Stimulated activated CD4-positive, alpha-beta T cell treated with anti-CD3 and anti-CD28 coated beads, TNF-alpha, amount 100 ng/mL, for 24 hours (primary cell): ENCODE measurements at places on chromosomes 7 and 10.

- no peak for DNase-seq
These were observed 7.3 kb downstream of the JCAD start for GRCh38 chr10:30052062-30052461.

- DNase-seq, result no peak
These were observed 114.6 kb downstream of the NRBF2 start for GRCh38 chr10:63247771-63248170.

- no peak for DNase-seq
These were observed 13.0 kb upstream of the AKR1E2 start for GRCh38 chr10:4813023-4813422.

GRCh38 chr10:14358886-14359573 is 28.3 kb upstream of the FRMD4A start:
- DNase-seq, result no peak

- no peak for DNase-seq
These were observed 186.6 kb downstream of the DPY19L1 start for GRCh38 chr7:34850681-34851080.

DNA sequence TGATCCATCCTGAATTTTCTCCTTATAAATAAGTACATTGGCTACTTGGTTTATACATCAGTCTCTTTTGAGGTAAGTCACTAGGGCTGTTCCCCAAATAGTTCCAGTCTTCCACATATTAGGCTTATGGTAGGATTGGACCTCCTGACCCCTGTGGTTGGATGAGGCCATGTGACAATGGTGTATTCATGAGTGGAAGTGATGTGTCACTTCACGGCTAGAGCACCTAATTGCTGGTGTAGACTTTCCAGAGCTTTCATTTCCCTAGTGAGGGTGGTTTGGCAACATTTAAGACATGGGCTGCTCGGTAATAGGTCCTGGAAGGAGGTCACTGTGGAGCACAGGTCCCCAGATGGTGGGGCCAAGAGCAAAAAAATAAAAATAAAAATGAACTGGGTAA is 141.2 kb upstream of the ABCB5 start:
- no peak for DNase-seq

- DNase-seq, result no peak
These were observed 2.6 kb downstream of the FAM241B start for GRCh38 chr10:69632516-69633199.

- DNase-seq, result no peak
These were observed 204.1 kb downstream of the TRIL start for GRCh38 chr7:28754027-28754426.

GRCh38 chr7:83305027-83305426 is 142.3 kb upstream of the PCLO start:
- no peak for DNase-seq

- no peak for DNase-seq
These were observed 47.2 kb downstream of the PYROXD2 start for GRCh38 chr10:98367604-98368451.

DNA sequence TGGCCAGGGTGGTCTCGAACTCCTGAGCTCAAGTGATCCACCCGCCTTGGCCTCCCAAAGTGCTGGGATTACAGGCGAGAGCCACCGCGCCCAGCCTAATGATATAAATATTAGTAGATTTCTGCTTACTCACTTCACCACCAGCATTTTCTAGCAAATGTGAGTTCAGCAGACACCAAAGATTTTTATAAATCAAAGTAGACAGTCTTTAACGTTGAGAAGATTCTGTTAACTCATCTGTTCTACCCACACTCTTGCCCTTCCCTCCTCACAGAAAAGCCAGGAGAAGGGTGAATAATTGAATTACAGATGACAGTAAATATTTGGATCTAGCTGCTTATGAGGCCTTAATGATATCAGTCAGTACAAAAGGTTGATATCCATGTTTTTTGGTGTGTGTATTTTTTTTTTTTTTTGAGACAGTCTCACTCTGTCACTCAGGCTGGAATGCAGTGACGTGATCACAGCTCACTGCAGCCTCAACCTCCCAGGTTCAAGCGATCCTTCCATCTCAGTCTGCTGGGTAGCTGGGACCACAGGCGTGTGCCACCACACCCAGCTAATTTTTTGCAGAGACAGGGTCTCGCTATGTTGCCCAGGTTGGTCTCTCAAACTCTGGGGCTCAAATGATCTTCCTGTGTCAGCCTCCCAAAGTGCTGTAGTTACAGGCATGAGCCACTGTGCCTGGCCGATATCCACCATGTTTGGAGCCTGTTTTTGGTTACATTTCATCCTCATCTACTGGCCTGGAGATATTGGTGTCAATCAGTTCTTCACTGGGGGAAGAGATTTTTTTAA is 120.5 kb downstream of the CUX1 start:
- no peak for DNase-seq

GRCh38 chr10:127150136-127150535 is 46.3 kb downstream of the INSYN2A start:
- DNase-seq, result no peak

GRCh38 chr10:27622596-27622995 is 118.5 kb downstream of the RAB18 start:
- no peak for DNase-seq

DNA sequence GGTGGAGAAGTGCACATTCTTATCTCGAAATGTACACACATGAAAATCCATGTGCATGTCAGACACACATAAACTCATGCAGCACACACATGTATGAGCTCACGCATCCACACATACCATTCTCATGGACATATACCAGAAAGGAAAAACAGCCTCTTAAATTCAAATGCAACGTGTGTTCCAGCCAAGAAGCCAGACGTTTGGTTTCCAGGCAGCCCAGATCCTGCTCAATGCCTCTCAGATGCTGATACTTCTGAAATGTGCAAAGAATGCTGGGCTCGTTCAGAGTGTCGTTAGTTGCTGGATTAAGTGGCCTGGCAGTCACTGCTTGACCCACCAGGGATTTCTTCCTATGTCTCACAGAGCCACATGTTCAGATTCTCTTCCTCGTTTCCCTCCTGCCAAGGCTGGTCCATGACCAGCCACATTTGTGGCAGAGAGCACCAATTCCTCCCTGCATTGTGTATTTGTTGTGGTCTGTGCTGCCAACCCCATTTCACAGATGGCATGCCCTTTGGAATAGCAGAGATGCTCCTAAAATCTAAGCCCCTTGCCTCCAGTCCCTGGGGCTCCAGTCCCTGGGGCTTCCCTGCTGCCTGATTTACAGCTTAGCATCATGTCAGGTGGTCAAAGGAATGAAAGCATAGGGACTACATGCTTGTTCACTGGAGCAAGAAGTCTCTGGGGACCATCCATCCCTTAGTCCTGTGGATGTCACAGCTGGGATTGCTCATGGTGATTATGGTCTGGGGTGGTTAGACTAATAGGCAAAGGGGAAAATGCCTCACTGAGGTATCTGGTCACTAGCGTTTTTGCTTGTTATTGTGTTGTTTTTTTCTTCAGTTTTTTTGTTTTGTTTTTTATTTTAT is 426.6 kb downstream of the PLXNA4 start:
- DNase-seq, result no peak

DNA sequence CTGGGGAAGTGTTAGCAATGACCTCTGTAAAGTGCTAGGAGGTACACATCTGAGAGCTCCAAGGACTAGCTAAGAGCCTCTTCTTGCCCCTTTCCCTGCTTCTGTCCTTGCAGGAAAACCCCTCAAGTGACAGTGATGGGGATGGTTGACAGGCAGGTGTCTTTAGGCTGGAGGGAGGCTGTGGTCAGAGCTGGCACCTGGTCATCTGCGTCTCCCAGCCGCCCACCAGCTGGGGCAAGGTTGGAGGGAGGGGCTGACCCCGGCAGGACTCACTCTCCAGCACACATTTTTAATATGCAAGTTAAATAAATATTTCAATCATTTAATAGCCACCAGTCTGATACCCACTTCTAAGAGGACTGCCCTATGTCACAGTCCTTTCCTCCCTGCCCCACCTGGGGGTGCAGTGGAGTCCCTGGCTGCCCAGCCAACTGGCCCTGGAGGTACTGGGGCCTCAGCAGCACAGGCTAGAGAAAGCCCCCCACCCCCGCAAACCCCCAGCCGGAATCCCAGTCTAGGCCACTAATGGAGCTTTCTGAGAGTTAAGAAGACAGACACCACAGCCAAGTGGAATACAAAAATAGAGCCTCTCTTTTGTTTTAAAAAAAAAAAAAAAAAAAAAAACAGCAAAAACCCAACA is 6.3 kb downstream of the FGF8 start:
- DNase-seq, result no peak

DNA sequence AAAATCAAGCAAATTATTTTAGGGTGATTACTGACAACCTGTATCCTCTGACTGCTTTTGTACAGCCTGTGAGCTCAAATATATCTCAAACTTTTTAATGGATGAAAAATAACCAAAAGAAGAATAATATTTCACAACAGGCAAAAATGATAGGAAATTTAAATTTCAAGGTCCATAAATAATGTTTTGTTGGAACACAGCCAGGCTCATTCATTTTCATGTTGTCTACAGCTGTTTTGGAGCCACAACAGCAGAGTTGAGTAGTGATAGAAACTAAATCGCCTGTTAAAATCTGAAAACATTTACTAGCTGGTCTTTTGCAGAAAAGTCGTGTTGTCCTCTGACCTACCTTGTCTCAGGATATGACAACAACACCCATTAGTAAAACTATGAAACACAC is 75.9 kb downstream of the GLI3 start:
- DNase-seq, result no peak

DNA sequence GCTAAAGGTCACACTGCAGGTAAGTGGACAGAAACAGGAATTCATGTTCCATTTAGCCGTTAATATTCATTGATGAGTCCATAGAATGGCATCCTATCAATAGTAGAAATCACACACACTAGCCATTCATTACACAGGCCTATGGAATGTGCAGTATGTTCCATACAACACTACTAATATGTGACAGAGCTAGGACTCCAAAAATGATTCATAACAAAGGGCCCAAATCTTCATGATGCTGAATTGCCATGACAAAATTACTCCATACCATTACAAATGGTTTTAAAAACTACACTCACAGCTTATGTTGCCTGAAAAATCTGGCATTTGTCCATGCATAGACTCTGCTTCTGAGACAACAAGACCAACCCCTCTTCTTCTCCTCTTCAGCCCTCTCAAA is 549.1 kb downstream of the XPNPEP1 start:
- DNase-seq, result no peak

DNA sequence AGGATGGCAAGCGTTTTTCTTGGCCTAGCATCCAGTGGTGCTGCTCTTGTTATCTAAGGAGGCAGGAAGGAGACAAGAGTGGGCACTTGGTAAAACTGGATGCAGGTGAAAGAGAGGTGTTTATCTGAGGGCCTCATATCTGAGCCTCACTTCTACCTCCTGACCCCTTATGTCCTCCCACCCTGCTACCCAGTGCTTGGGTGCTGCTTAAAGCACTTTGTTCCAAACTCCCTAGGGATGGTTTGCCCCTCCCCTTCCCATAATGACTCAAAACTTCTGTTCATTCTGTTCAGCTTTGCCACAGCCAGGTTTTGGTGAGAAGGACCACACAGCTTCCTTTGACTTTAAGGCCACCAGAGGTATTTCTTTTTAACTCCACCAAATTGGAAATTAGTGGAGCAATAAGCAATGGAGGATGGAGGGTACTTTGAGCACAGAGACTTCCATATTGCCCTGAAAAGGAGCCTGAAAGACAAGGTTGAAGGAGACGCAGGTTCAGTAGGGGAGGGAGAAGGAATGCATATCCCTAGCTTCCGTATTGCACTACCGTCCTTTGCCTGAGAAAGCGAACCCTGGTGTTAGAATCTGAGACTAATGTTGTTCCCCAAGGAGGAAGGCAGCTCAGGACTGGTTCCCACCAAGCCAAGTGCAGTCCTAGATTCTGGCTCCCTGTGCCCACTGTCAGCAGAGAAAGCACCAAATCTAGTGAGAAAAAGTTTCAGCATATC is 30.1 kb downstream of the ENTPD1 start:
- DNase-seq, result no peak

- DNase-seq, result no peak
These were observed at the start of gene SFRP4 for GRCh38 chr7:37916673-37917660. TSS of gene SFRP4 (minus strand) at chr7:37916817. CDS start at chr7:37916537, 280 bp downstream.

DNA sequence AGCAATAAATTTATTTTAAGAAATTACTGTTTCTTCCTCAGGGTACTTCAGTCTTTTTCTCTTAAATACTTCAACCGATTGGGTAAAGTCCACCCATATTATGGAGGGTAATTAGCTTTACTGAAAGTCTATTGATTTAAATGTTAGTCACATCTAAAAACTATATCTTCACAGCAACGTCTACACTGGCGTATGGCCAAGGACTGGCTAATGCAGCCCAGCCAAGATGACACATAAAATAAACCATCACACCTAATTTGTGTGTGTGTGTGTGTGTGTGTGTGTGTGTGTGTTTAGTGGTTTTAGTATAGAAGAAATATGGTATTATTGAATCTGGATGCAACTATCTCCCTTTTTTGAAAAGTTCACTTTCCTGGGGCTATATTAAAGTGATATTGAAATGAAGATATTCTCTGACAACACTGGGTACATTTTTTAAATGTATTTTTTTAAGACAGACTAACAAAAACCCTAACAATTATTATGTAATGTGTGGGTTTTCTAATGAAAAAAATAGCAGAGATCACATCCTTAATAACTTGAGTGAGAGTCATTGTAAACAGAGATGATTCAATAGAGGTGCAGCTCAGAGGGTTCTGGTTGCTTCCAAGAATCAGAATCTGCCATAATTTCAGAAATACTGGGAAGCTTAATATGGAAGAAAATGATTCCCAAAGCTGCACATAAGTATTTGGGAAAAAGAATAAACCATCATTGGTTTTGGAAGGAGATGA is 584.2 kb upstream of the MBL2 start:
- DNase-seq, result no peak

DNA sequence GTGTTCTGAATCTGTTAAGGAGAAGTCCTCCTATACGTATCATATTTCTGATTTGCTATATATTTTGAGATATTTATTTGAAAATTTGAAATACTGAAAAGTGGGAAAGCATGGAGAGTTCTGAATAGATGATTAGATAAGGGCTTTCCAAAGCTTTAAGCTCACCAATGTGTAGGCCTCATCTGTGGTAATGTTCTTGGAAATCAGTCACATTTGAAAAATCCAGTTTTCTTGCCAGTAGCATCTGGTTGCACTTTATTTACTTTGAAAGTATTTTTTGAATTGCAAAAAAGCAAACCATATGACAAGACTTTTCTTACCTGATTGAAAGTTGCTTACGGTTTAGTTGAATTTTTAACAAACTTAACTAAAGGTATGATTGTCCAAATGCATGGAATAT is 21.7 kb downstream of the ADD3 start:
- DNase-seq, result no peak

DNA sequence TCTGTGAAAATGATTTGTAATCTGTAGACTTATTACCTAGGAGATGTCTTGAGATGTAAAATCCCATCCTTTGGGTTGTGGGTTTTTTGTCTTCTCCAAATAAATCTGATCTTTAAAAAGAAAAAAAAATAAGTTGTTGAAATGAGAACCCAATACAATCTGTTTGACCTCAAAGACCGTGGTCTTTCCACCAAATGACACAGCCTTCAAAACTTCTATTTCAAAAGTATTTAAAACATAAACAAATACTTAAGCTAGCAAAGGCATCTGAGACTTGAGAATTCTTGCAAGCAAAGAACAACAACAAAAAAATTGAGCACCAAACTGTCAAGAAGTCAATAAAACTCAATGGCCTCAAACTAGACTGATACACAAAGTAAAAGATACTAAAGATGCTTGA is 67.9 kb upstream of the HECW1 start:
- no peak for DNase-seq

GRCh38 chr7:28560767-28561166 is 148.4 kb downstream of the CREB5 start:
- DNase-seq, result no peak
